ENCODE measurements at places on chromosomes 5 and 9. TPM values are rescaled to one million over a fixed set of nuclear protein-coding genes. Genes with fewer than 3 reads are reported as not detected.

GRCh38 chr5:171050916-171051315 is 189.1 kb downstream of the RANBP17 start:
- no peaks in the 10 kb centered on the region for H3K36me3 ChIP-seq
- no peak overlapping the region for H3K4me3 ChIP-seq

- H3K27me3 ChIP-seq = no peaks in the 10 kb centered on the region
- no peaks in the 10 kb centered on the region for H3K4me1 ChIP-seq
- DNase-seq = no peak
Measured at GRCh38 chr9:78573669-78574068, 276.7 kb downstream of the PSAT1 start.

DNA sequence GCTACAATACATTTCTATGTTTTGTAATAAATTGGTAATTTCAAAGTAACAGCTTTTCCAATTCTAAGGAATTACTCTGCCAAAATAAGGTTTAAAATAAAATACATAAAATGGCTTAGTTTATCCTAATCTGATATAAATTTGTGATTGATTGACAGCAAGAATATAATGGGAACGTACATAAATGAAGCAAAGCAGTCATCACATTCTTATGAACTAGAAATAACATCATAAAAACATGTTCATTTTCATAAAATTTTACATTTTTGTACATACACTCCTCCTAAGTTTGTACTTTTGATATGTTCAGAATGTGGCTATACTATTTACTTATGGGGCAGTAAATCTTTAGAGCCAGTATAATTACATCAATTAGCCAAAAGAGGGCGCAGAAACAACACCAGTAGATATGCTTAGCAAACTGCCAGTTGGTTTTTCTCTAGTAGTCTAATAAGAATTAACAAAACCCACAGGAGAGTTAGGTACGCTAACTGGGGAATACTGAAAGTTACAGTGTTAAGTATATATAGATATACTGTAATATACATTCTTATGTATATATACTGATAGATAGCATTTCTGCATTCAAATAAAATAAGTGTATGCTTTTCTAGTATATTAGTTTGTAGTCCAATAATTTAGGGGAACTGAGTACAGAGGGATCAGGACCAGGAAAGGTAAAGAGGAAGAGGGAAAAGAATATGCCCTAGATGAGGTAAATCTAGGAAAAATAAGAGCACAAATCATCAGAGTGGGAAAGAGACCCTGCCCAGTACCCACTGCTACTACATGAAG is 76.8 kb downstream of the ZDHHC21 start:
- H3K4me3 ChIP-seq = no peak overlapping the region
- no peaks in the 10 kb centered on the region for H3K27me3 ChIP-seq
- no peaks in the 10 kb centered on the region for H3K4me1 ChIP-seq
- DNase-seq = peak; percentile 2
- no peaks in the 10 kb centered on the region for H3K36me3 ChIP-seq

BTNL9 gene
- total RNA-seq = 37.5 TPM

GRCh38 chr5:97071101-97071500 is 71.3 kb downstream of the LIX1 start:
- H3K4me3 ChIP-seq = no peak overlapping the region
- DNase-seq = peak; percentile 7
- no peak overlapping the region for H3K27ac ChIP-seq
- no peaks in the 10 kb centered on the region for H3K36me3 ChIP-seq
- H3K4me1 ChIP-seq = no peaks in the 10 kb centered on the region
- peaks cover 2% of the 10 kb centered on the region for H3K27me3 ChIP-seq

GRCh38 chr9:135744333-135745070 is 42.5 kb downstream of the KCNT1 start:
- H3K4me1 ChIP-seq = no peaks in the 10 kb centered on the region
- H3K27me3 ChIP-seq = no peaks in the 10 kb centered on the region
- no peak for DNase-seq

- no peak overlapping the region for H3K4me3 ChIP-seq
- no peaks in the 10 kb centered on the region for H3K36me3 ChIP-seq
- H3K27ac ChIP-seq = no peak overlapping the region
- no peaks in the 10 kb centered on the region for H3K4me1 ChIP-seq
- no peaks in the 10 kb centered on the region for H3K27me3 ChIP-seq
Measured at GRCh38 chr5:30001826-30002225, 1191.7 kb upstream of the CDH6 start.

DNA sequence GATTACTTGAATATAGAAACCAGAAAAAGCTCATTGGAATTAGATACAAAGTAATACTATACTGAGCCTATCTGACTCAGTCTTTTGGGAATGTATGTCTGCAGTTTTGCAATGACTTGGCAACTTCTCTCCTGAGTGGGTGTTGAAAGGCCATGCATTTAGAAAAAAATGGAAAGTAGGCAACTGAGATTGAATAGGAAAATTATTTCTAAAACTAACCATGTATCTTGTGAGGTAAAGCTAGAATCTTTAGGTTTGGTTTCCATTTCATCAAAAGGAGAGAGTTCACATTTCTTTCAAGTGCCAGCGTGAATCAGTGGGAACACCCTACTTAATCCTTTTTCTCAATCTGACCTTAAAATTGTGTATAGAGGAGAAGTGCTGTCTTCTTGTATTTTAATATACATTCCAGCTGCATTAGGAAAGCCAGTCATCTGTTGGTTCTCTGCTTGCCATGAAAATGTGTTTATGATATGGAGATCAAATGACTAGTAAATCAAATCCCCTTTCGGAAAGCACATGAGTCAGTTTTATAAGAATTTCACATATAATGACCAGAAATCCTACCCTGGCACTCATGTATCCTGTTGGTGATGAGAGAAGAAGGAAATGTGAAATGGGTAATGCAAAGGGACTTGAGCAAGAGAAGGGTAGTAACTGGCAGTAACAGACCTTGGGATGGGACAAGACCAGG is 30.4 kb downstream of the NFX1 start:
- no peaks in the 10 kb centered on the region for H3K4me1 ChIP-seq
- no peak overlapping the region for H3K4me3 ChIP-seq
- no peak for DNase-seq
- peaks cover 36% of the 10 kb centered on the region for H3K36me3 ChIP-seq

DNA sequence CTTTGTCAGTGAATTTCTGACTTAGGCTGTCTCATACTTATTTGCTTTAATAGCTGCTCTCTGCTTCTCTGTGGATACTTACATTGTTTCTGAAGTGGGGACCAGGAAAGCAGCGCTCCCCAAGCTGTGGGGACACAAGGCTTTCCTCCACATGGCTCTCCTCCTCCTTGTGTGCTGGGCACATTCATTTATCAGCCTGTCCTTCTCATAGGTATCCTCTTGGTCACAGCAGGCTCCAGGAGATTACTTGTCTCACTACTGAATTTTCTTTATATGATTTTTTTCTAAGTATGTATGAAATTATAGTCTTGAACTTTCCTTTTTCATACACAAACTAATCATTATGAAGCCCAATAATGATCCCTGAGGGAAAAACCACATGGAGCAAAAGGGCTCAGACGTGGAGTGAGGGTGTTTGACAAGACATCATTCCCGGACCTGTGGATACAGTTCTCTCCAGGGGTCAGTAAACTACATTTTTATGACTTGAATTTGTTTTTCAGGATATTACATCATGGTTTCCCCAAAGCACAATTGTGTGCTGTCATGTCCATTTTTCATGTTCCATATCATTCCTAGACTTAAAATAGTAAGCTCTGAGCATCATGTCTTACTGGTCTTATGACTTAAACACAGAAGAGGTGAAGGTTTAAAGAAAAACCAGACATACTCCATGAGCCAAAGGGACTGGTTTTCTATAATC is 234.5 kb downstream of the PCSK1 start:
- H3K36me3 ChIP-seq = no peaks in the 10 kb centered on the region
- DNase-seq = no peak
- H3K4me1 ChIP-seq = no peaks in the 10 kb centered on the region
- H3K27me3 ChIP-seq = no peaks in the 10 kb centered on the region
- H3K27ac ChIP-seq = peak overlapping the region; percentile 8
- no peak overlapping the region for H3K4me3 ChIP-seq

- no peaks in the 10 kb centered on the region for H3K27me3 ChIP-seq
- no peak overlapping the region for H3K4me3 ChIP-seq
- H3K4me1 ChIP-seq = no peaks in the 10 kb centered on the region
- no peak for DNase-seq
- H3K27ac ChIP-seq = no peak overlapping the region
Measured at GRCh38 chr5:3356016-3356415, 239.6 kb upstream of the IRX1 start.

SCGB3A2 gene
- 0.39 TPM for total RNA-seq

- no peaks in the 10 kb centered on the region for H3K4me1 ChIP-seq
- no peaks in the 10 kb centered on the region for H3K27me3 ChIP-seq
- no peaks in the 10 kb centered on the region for H3K36me3 ChIP-seq
Measured at GRCh38 chr9:115951977-115952376, 201.6 kb upstream of the PAPPA start.

- H3K4me3 ChIP-seq = no peak overlapping the region
- H3K4me1 ChIP-seq = no peaks in the 10 kb centered on the region
- no peaks in the 10 kb centered on the region for H3K36me3 ChIP-seq
- no peak overlapping the region for H3K27ac ChIP-seq
- H3K27me3 ChIP-seq = no peaks in the 10 kb centered on the region
Measured at GRCh38 chr9:27247756-27248155, 49.2 kb downstream of the EQTN start.

DNA sequence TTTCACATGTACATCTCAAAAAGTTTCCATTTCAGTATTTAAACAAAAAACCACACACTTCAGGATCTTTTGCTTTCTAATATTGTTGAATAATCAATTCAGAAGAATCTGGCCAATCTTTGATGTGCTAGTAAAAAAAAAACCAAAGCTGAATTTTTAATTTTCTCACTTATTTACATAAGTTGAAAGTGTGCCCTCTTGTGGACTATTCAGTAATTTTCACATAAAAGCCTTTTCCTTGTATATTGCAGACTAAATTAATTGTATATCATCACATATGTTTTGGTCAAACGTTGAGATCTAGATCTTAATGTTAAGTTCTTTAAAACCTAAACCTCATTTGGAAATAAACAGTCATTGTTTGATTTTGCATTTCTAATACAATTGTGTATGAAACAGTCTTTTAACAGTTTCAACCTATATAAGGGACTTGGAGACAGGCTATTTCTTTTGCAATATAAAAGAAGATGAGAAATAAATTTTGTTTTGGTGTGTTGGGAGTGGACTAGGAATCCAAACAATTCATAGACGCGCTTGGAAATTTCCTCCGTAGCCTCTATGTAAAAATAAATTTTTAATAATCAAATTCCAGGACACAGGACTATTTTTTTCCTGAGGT is 68.1 kb downstream of the NIPBL start:
- peaks cover 19% of the 10 kb centered on the region for H3K4me1 ChIP-seq
- H3K27me3 ChIP-seq = no peaks in the 10 kb centered on the region

- no peaks in the 10 kb centered on the region for H3K36me3 ChIP-seq
- no peak for DNase-seq
- peaks cover 3% of the 10 kb centered on the region for H3K27me3 ChIP-seq
- no peaks in the 10 kb centered on the region for H3K4me1 ChIP-seq
- no peak overlapping the region for H3K27ac ChIP-seq
Measured at GRCh38 chr9:134899818-134900217, 17.9 kb downstream of the FCN1 start.

DNA sequence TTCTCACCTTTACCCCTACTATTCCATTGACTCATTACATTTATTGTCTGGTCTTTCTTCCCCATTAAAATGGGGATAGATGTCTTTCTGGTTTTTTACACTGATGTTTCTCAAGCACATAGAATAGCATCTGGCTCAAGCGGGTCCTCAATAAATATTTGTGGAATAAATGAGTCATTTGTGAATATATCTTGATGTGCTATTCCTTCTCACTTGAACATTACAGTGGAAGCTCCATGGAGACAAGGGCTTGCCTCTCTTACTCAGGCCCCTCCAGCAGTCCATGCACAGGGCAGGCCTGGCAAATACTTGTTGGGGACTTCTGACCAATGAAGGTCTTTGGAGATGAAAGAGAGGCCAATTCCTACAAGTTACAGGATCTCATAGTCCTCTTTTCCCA is 151.7 kb upstream of the TAS2R1 start:
- no peak for DNase-seq
- no peaks in the 10 kb centered on the region for H3K27me3 ChIP-seq
- H3K4me1 ChIP-seq = no peaks in the 10 kb centered on the region
- H3K4me3 ChIP-seq = no peak overlapping the region

All from Panc1 (cell line).